GM12878 (cell line): ENCODE measurements at places on chromosomes 3 and 15. TPM values are rescaled to one million over a fixed set of nuclear protein-coding genes. Genes with fewer than 3 reads are reported as not detected.

GRCh38 chr3:177596816-177597271 lies 399.6 kb upstream of the TBL1XR1 start:
- H3K36me3 ChIP-seq: no peaks in the 10 kb centered on the region
- H3K27me3 ChIP-seq: no peaks in the 10 kb centered on the region
- H3K4me3 ChIP-seq: no peak overlapping the region

GRCh38 chr15:62124176-62124972 lies 40.7 kb downstream of the C2CD4B start:
- H3K36me3 ChIP-seq: no peaks in the 10 kb centered on the region
- no peak overlapping the region for H3K4me3 ChIP-seq
- no peaks in the 10 kb centered on the region for H3K4me1 ChIP-seq
- H3K27me3 ChIP-seq: no peaks in the 10 kb centered on the region
- no peak for DNase-seq

GRCh38 chr3:73385568-73385967 lies 239.2 kb downstream of the PDZRN3 start:
- no peak for DNase-seq
- H3K4me1 ChIP-seq: no peaks in the 10 kb centered on the region
- no peak overlapping the region for H3K4me3 ChIP-seq
- H3K36me3 ChIP-seq: no peaks in the 10 kb centered on the region

AP3B2 gene
- total RNA-seq: not detected in 2 replicates

DNA sequence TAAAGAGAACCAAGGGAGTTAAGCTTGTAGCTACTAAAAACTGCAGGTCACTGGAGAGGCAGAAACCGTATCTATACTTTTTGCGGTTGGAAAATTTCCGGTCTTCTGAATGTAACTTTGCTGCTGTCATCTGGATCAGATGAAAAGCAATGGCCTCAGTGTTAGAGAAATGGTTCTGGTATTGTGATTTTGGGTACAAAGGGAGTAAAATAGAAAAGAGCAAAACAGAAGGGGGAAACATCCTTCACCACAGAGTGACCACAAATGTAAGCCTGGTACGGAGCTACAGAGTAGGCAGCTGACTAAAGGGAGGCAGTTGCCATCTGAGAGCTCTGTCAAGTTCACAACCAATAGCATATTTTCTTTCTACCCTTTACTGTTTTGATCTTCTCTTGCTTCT lies 5.6 kb downstream of the CD96 start:
- DNase-seq: peak; percentile 70
- H3K4me3 ChIP-seq: no peak overlapping the region
- peaks cover 12% of the 10 kb centered on the region for H3K4me1 ChIP-seq
- no peaks in the 10 kb centered on the region; the same call in 1 of the 2 replicates for H3K27me3 ChIP-seq
- H3K36me3 ChIP-seq: no peaks in the 10 kb centered on the region
- no peak overlapping the region for H3K27ac ChIP-seq

RAB27A gene
- total RNA-seq: 52.2 and 53.2 TPM in 2 replicates

DNA sequence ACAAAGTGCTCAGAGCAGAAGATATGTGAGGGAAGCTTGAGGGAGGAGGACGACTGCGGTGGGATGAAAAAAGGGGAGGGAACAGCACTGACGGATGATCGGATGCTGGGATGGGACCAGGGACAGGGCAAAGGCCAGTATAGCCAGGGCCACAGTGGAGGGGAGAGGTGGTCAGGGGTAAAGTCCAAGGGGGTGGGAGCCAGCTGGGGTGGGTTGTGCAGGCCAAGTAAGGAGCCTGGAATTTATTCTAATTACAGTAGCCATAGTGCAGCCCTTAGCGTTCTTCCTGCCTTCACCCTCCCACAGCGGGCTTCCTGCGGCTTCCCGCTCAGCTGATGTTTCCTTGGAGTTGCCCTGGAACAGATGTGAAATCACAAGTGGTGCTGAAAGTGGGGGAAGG lies 7.6 kb upstream of the APEH start:
- no peak overlapping the region for H3K27ac ChIP-seq
- no peaks in the 10 kb centered on the region for H3K27me3 ChIP-seq
- no peak for DNase-seq
- no peaks in the 10 kb centered on the region for H3K4me1 ChIP-seq
- no peaks in the 10 kb centered on the region for H3K36me3 ChIP-seq
- no peak overlapping the region for H3K4me3 ChIP-seq

CPB1 gene
- total RNA-seq: 4.8 and 5.4 TPM in 2 replicates

RGMA gene
- 0.13 TPM in 1 of 2 replicates, not detected in the other for total RNA-seq
